ENCODE measurements at places on chromosomes 13 and 19.

- no peak for DNase-seq
Observed at GRCh38 chr19:5825178-5825577, 14.3 kb downstream of the FUT6 start.

- no peak for DNase-seq
Observed at GRCh38 chr13:31038834-31039552, 106.5 kb downstream of the TEX26 start.

GRCh38 chr13:91668866-91669495 lies 270.6 kb downstream of the GPC5 start:
- no peak for DNase-seq

- DNase-seq: no peak
Observed at GRCh38 chr13:29448174-29448573, 147.3 kb downstream of the SLC7A1 start.

DNA sequence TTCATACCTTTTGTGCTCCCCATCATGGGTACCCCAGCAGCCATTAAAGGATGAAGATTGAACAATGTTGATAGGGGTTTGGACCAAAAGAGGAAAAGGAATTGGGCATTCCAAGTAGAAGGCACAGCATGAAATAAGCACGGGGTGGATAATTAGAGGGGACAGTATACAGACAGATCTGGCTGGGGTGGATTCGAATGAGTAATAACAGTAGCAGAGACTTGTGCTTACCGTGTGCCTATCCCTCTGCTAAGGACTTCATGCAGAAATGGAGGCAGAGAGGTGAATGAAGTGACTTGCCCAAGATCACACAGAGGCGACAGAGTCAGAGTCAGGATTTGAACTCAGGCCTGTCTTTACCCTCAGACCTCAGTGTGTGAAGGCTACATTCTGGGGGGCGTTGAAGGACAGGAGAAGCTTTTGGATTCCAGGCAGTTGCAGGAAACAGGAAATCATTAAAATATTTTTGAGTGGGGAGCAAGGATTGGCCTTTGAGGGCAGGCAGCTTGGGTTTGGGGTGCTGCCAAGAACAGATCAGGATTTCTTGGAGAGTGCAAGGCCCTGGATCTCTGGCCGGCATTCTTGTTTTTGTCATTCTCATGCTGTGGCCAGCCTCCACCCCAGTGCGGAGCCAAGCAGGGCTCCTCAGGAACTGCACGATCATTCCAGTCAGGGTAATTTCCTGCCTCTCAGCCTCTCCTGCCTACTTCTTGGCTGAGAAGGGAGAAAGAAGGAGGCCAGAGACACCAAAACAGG lies 18.7 kb downstream of the PAF1 start:
- DNase-seq: peak; percentile 87

GRCh38 chr13:86429756-86430155 lies 630.5 kb upstream of the SLITRK6 start:
- no peak for DNase-seq

DNA sequence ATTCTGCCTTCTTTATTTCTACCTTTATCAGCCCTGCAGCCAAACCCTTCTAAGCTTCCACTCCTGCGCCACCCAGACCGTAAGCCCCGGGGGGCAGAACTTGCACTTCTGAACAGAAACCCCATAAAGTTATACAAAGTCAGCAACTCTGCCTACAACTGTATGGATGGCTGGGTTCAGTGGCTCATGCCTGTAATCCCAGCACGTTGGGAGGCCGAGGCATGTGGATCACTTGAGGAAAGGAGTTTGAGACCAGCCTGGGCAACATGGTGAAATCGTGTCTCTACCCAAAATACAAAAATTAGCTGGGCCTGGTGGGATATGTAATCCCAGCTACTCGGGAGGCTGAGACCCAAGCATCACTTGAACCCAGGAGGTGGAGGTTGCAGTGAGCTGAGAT lies 10.4 kb downstream of the RANBP3 start:
- no peak for DNase-seq

- no peak for DNase-seq
Observed at GRCh38 chr19:11390933-11391680, 7.0 kb upstream of the EPOR start.

GRCh38 chr19:3034656-3035541 lies 5.8 kb upstream of the TLE2 start:
- DNase-seq: peak; percentile 47

GRCh38 chr19:6712231-6712630 lies 8.2 kb downstream of the C3 start:
- no peak for DNase-seq

- no peak for DNase-seq
Observed at GRCh38 chr13:111292710-111293485, 27.5 kb upstream of the TEX29 start.

GRCh38 chr19:58572818-58573657 lies at the start of gene MZF1:
MZF1 (minus strand) TSS chr19:58573335; CDS start chr19:58571389, 1,946 bp downstream.
- DNase-seq: peak; percentile 99

GRCh38 chr13:50340146-50340545 lies 324.9 kb downstream of the KCNRG start:
- no peak for DNase-seq

GRCh38 chr13:33014291-33014690 lies 1.9 kb upstream of the KL start:
- DNase-seq: no peak

DNA sequence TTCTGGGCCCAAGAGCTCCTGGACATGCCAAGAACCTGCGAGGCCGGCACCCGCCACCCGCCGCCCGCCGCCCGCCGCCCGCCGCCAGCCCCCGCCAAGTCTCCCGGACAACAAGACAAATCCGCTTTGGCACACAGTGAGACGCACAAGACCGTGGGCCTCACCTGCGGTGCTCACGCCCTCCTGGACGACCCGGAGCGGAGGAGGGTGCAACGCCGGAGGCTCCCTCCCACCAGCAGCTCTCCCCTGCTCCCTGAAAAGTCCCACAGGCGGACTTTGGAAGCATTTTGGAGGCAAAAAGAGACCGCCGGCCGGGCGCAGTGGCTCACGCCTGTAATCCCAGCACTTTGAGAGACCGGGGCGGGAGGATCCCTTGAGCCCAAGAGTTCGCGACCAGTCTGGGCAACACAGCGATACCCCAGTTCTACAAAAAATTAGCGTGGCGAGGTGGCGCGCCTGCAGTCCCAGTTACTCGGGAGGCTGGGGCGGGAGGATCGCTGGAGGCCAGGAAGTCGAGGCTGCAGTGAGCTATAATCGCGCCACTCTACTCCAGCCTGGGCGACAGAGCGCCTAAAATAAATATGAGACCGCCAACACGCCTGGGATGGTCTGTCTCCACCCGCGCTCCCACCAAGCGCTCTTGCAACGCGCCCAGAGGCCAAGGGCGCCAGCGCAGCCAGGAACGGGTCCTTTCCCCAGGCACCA lies 783 bp downstream of the RHPN2 start:
- peak; percentile 17 for DNase-seq

DNA sequence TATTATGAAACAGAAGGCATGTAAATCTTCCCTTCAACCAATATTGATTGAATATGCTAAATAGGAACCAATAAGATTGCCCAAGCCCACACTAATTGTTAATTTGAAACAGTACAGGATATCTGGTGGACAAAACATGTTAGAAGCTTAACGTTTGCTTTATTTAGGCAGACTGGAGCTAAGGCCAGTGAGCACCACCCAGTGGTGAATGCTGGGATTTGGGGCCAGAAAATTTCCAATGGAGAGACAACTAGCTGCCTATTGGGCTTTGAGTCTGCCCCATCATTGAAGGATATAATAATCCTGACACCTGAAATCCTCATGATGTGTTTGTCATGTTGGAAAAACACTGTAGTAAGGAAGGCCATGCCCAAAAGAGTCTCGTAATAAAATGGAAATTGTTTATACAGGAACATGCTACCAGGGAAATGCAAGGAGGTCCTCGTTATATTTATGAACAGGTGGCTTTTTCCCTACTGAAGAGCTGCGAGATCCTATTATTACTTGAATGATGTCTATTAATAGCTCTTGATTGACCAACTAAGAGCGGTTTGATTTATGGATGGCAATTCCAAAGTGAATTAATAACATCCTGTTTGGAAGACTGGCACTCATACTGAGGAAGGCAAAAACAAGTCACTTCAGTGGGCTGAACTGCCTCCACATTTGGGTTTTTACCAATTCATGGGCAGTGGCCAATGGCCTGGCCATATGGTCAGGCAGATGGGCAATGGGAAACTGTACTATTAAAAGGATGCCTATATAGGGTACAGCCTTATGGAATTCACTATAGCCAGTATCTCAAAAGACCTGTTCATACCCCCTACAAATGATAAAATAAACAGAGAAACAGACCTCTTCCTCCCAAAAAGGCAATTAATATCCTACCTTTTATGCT lies 8.7 kb downstream of the SIGLECL1 start:
- no peak for DNase-seq

GRCh38 chr19:850221-850978 lies 1.7 kb upstream of the ELANE start:
- DNase-seq: peak; percentile 88

DNA sequence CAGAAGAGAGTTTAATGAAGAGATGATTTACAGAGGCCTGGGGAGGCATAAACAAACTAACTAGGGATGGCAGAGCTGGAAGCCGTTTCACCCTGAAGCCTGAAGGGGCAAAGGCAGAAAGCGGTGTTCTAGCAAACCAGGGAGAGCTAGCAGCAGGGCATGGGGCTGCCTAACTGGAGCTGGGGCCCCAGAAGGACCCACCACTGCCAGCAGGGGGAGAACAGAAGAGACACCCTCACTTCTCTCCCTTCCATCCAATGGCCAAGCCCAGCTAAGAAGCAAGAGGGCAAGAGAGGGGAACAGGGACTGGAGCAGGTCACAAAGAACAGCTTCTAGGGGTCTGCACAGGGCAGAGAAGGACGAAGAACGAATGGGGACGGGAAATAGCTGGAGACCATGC lies 195.5 kb downstream of the KATNAL1 start:
- DNase-seq: no peak

GRCh38 chr13:110092831-110093247 lies 214.1 kb downstream of the COL4A1 start:
- DNase-seq: no peak

DNA sequence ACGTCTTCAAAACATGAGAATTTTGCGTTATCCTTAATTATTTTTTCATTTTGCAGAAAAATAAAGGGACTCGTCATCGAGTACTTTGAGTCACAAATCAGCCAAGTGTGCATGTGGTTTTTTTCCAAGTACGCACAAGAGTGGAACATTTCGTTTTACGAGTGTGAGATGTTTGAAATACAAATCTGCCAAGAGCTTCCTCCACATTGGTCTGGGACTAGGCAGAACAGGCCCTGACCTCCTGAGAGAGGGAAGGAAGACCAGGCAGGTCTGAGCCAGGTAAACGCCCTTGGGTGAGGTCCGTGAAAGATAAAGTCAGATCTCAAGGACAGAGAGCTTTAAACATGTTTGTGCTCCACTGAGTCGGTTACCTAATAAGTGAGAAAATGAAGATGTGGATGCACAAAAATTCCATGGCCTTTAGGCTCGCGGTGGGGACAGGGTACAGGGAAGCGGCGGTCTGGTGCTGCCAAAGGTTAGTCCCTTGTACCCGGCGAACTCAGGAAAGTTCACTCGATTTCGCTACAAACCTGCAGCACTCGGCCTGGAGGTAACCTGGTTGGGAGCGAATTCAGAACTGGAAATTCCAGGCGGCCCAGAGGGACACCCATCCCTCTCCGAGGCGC lies 473 bp upstream of the ITM2B start:
- DNase-seq: no peak

GRCh38 chr19:39166571-39167391 lies 30.0 kb upstream of the NCCRP1 start:
- DNase-seq: peak; percentile 58

GRCh38 chr13:39397896-39398265 lies 205.1 kb downstream of the LHFPL6 start:
- peak; percentile 28 for DNase-seq

DNA sequence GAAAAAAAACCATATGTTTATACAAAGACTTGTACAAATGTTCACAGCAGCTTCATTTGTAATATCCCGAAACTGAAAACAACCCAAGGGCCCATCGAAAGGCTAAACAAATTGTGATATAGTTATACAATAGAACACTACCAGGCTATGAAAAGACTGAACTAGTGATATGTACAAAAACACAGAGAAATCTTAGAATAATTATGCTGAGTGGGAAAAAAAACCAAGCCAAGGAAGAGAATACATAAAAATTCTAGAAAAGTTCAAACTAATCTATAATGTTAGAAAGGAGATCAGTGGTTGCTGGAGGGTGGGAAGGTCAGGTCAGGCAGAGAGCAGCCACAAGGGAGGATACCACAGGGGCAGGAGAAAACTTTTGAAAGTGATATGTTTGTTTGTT lies 7.8 kb downstream of the PABPC3 start:
- no peak for DNase-seq

Measured in uterus (tissue), 4 donors.